ENCODE measurements at places on chromosomes 12 and 14.

DNA sequence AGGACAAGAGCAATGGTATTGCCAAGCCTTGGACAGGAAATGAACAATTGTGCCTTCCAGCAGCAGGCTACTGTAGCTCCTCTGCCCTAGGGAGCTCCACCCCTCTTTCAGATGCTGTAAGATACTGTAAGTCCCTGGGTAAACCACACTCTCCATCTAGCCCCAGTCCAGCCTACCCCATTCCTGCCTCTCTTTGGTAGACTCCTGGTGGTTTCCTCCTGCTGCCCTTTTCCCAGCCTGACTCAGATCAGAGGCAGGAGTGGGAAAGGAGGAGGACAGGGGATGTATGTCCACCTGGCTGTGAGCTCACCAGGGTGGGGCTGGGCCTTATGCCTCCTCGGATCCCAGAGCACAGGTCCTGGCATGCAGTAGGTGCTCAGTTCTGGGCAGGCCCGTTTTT is 174.6 kb downstream of the ESRRB start:
- no peak for DNase-seq

DNA sequence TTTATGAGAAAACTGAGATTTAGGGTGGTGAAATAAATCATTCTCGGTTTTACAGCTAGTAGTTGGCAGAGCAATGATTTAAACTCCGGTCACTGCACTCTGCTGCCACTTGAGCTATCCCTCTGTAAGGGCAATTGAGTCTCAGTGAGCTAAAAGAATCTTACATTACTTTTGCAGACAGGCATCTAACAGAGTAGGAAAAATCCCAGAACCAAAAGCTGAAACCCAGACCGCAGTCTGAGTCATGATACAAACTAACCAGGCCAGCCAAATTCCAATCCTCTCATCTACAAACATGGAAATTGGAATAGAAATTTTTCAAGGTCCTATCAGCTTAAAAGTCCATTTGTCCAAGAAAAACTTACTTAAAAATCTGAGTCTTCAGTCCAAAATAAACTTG is 73.7 kb downstream of the ANKS1B start:
- DNase-seq: no peak

- no peak for DNase-seq
Observed at GRCh38 chr12:93795352-93795751, 118.2 kb downstream of the CRADD start.

GRCh38 chr12:45637706-45638105 is 91.8 kb upstream of the ARID2 start:
- no peak for DNase-seq

DNA sequence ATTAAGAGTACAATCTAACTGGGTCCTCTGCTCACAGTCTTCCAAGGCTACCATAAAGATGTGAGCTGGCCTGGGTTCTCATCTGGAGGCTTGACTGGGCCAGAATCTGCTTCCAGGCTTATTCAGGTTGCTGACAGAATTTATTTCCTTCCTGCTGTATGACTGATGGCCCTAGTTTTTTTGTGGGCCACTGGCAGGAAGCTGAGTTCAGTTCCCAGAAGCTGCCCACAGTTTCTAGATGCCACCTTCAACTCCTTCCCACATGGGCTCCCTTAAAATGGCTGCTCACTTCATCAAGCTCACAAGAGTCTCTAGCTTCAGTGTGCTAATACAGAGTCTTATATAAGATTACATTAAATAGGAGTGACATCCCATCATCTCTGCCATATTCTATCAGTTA is 121.7 kb upstream of the CAND1 start:
- DNase-seq: no peak

DNA sequence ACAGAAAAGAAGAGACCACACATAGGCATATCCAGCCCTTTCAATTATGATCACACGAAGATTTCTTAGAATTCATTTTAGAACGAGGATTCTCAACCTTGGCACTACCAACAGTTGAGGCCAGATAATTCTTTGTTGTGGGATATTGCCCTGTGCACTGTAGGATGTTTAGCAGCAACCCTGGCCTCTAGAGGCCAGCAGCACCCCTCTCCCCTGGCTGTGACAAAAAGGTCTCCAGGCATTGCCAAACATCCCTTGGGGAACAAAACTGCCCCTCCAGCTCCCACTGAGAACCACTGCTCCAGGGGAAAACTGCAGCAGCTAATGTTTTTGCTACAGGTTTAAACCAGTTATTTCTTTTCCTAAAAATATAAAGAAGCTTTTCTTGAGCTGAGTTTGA is 7.1 kb downstream of the NT5DC3 start:
- DNase-seq: no peak

- DNase-seq: no peak
Observed at GRCh38 chr12:4813741-4814140, 93.5 kb downstream of the GALNT8 start.
